ENCODE measurements at places on chromosomes 13 and 19. TPM values are rescaled to one million over a fixed set of nuclear protein-coding genes. Genes with fewer than 3 reads are reported as not detected.

DNA sequence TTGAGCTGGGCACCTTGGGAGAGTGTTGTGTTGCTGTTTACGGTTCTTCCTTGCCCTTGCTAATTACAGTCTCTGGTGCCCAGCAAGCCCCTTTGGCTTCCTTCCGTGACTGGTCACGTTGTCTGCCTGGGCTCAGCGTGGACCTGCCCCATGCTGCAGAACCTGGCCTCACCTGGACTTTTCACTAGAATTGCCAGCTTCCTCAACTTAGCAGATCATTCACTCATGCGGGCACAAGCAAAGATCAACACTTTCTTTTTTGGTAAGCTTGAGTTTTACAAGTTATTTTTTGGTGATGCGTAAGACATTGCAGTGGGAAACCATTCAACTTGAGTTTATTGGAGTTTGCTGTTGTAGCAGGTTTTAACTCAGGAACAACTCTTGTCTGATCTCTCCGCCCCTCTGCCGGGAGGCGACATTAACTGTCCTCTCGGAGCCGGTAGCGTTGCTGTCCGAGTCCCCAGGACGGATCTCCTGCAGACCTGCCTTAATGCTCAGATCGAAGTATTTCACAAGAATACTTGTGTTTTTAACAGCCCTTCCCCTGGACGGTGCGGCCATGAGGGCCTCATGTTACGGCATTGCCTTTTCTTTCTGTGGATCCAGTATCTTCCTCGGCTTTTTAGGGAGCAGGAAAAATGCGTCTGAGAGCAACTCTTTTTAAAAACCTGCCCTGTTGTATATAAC lies 15.7 kb upstream of the TEX29 start:
- no peak for DNase-seq
- H3K4me3 ChIP-seq, result no peak overlapping the region
- H3K36me3 ChIP-seq, result peaks cover 29% of the 10 kb centered on the region
- no peaks in the 10 kb centered on the region for H3K4me1 ChIP-seq

DNA sequence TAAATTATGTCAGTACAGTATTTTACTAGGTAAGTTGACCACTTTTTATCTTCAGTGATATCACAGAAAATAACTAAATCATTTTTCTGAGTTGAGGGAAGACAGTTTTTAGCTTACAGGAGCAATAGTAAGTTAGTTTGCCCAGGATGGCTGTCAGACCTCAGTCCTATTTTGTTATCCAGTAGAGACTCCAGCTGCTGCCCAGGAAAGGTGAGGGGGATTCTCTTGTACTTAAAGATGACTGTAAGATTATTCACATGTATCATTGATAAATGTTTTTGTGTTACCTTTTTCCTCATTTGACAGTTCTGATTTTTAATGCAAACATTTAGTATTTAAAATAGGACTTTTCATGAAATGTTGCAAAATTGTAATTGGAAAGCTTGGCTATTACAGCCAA lies 14.5 kb upstream of the GPR183 start:
- H3K36me3 ChIP-seq, result no peaks in the 10 kb centered on the region
- H3K27me3 ChIP-seq, result no peaks in the 10 kb centered on the region
- DNase-seq, result no peak
- peak overlapping the region; percentile 62 for H3K27ac ChIP-seq

DNA sequence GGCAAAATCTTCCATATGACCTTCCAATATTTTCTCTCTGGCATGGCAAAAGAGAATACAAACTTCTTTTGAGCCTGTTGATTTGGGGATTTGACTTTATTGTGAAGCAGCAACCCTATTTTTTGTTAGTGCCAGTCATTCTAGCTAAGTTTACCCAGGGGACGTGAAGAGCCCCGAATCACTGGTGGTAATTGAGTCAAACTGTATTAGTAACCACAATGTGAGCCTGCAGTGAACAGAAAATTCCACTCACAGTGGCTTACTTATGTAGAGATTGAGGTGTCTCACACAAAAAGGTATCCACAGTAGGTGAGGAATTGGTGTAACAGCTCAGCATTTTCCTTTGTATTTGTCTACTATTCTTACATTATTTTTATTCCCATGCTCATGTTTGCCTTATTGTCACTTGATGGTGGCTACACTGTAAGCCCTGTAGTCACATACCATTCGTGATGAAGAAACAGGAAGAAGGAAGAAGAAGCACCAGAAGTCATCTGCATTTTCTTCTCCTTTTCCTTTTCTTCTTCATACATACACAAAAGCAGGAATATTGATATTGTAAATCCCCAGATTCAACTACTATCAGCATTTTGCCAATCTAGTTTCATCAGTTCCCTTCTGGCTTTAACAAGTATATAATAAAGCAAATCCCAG lies 33.3 kb upstream of the MYCBP2 start:
- peaks cover 4% of the 10 kb centered on the region for H3K27me3 ChIP-seq
- no peak for DNase-seq
- no peaks in the 10 kb centered on the region for H3K36me3 ChIP-seq

SHISA7 gene
- total RNA-seq, result not detected

DNA sequence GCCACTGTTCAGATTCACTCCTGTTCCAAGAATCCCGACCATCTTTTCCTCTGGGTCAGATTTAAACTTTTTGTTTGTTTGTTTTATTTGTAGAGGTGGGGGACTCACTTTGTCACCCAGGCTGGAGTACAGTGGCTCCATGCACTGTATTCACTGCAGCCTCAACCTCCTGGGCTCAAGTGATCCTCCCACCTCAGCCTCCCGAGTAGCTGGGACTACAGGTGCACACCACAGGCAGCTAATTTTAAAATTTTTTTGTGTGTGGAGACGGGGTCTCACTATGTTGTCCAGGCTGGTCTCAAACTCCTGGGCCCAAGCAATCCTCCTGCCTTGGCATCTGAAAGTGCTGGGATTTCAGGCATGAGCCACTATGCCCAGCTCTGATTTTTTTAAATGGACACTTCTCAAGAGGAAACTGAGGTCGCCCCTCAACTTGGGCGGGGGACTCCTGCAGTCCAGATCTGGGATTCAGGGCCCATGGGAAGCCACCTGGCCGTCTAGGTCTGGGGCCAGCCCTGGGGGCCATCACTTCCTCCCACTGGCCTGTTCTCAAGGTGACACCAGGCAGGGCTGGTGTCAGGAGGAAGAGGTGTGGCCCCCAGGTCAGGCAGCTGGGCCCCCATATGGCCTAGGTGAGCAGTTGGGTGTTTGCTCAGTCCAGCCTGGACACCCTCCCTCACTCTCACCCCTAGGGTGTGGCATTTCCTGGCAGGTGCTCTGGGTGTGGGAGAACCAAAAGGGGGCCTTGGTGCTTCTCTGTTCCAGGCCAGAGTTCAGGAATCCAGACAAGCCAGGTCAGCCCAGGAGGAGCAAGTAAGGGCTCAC lies 1.3 kb downstream of the B3GNT3 start:
- H3K4me3 ChIP-seq, result peak overlapping the region; percentile 75
- H3K4me1 ChIP-seq, result peaks cover 53% of the 10 kb centered on the region
- peak; percentile 33 for DNase-seq
- no peaks in the 10 kb centered on the region for H3K27me3 ChIP-seq
- H3K27ac ChIP-seq, result peak overlapping the region; percentile 84

DNA sequence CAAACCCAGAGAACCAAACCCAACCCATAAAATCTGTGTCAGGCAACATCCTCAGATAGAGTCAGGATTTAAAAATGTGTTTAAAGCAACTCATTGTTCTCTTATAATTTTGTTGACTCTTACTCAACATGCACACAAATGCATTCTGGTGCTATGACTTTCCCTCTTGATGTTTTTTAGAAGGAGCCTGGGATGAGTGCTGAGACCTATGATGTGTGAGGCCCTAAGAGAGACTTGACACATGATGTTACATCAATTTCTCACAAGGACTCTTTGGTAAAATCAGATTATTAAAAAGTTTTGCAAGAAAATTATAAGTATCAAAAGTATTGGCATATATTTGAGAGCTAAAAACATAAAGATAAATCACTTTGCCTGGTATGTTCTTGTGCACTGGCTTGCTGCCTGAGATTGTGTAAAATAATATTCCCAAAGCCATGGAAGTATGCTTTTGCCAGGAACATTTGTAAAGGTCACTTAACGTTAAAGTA lies 173.9 kb downstream of the DCLK1 start:
- no peaks in the 10 kb centered on the region for H3K36me3 ChIP-seq
- H3K4me3 ChIP-seq, result no peak overlapping the region
- no peaks in the 10 kb centered on the region for H3K4me1 ChIP-seq

DNA sequence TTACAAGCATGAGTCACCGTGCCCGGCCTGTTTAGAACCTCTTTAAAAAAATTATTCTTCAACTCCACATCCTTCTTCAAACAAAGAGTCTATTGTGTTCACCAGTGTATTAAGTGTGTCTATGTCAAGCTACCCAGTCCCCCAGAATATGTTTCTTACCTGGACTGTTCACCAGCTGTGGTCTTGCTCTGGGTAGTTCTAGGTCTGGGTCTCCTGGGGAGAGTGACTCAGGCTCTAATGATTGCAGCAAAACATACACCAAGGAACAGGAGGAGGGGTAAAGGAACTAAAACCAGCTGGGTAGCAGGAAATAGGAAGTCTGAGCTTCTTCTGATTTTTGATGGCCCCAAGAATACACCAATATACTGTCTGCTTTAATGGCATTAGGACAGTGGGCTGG lies at the start of gene FPR1:
Gene FPR1 (minus strand): TSS at position 224 of the 400 bp plus-strand sequence. CDS start 4,884 bp downstream, outside the sequence.
- H3K36me3 ChIP-seq, result no peaks in the 10 kb centered on the region
- H3K27me3 ChIP-seq, result no peaks in the 10 kb centered on the region
- no peak within 1 kb of the TSS for H3K4me3 ChIP-seq
- peak; percentile 55 for DNase-seq
- H3K4me1 ChIP-seq, result peaks cover 7% of the 10 kb centered on the region
- 0 out of 2 replicates have a peak within 1 kb of the TSS, but pooled peaks have one; percentile 2 for H3K27ac ChIP-seq

DNA sequence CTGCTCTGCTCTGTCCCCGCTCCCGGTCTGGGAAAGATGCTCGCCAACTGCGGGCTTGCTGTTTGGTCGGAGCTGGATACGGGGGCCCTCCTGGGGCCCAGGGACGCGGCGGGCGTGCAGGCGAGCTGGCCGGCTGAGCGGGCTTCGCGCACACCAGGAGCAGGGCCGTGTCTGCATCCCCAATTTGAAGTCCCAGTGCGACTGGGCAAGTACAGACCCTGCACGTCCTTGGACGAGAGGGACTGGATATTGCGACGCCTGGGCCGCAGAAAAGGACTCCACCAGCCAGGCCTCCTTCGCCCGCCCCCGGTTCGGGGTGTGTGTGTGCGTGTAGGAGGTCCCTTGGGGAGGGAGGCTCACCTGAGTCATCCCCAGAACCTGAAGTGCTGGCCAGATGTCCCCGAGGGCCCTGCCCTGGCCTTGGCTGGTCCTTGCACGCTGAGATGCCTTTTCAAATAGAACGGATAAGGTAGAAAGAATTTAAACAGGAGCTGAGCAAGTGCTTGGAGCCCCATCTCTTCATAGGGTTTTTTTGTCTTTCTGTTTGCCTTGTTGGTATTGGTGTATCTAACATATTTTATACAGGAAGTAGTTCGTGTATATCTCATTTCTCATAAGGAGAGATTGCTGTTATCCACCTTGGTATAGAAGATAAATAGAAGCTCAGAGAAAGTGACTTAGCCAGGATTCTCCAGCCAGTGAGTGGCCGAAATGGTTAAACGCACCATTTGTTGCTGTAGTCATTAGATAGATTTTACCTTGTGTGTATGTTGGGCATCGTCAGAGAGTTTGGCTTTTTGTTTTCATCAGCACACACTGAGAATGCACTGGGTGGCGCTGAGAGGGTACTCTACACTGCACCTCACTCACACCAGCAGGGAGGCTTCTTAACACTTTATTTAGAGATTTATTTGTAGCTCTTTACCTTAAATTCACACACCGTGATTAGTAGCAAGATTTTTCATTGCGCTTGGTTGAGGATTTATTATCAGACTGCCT lies 1.1 kb downstream of the NAXD start:
- no peaks in the 10 kb centered on the region for H3K36me3 ChIP-seq
- H3K27me3 ChIP-seq, result no peaks in the 10 kb centered on the region
- H3K27ac ChIP-seq, result peak overlapping the region; percentile 96
- H3K4me1 ChIP-seq, result peaks cover 20% of the 10 kb centered on the region
- H3K4me3 ChIP-seq, result peak overlapping the region; percentile 72
- peak; percentile 27 for DNase-seq

PLA2G4C gene
- 1.7 TPM for total RNA-seq

DNA sequence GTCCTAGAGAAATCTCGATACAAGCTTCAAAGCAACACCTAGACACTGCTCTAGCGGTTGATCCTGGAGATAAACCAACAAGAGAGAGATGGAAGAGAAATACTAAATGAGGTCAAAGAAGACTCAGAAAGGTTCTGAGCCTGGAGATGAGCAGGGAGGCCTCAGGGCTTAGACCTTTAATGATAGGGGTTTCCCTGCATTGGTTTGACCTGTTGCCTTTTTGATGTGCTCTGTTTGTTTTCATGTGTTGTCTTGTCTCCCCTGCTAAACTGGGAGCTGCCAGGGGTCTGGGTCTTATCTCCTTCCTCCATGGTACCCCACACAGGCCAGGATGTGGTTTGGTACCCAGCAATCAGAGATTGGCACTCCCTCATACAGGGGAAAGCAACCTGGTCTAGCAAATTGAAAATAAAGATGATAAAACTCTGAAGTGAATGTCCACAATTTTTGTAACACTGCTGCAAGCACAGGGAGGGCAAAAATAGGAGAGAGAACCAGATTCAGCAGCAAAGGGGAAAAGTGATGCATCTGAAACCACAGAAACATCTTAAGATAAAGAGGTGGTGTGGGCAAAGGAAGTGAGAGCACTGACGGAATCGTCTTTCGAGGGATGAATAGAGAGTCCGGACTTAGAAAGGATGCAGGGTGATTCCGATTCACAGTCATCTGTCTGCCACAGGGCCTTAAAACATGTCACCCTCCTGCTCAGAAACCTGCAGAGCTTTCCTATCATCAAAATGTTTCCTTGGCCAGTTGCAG lies 3.5 kb downstream of the FFAR2 start:
- H3K27ac ChIP-seq, result no peak overlapping the region
- peaks cover 25% of the 10 kb centered on the region for H3K27me3 ChIP-seq
- no peak overlapping the region for H3K4me3 ChIP-seq
- no peaks in the 10 kb centered on the region for H3K4me1 ChIP-seq

AXL gene
- total RNA-seq, result 47.4 TPM

DNA sequence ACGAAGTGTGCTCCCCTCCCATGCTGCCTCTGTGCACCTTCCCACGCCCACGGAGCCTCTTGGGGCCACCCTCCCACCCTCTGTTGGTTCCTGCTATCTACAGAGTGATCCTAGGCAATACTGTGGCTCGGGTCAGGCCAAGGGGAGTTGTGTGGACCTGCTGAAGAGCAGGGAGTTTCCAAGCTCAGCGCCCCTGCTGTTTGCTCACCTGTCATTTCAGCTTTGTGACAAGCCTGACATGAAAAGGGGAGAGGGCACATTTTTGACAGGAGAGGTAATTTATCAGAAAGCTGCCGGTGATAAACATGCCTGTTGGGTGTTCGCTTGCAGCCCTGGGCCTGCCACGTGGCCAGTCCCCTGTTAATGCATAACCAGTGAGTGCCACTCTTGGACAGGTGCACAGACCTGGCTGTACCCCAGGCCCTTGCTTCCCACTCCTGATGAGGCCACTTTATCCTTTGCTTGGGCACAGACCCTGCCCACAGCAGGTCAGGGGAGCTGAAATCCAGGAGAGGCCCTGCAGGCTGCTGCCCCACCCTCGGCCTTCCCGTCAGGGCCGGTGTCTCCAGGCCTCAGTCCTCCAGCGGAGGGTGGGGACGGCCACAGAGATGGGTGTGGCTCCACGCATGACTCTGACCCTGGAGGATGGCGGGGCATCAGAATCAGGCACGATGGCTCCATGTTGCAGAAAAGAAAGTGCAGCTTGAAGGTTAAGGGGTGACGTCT lies 201.5 kb upstream of the GPR12 start:
- no peaks in the 10 kb centered on the region for H3K36me3 ChIP-seq
- DNase-seq, result no peak
- no peak overlapping the region for H3K27ac ChIP-seq

ZNF528 gene
- not detected for total RNA-seq

Measured in HCT116 (cell line).